Brain pericyte (primary cell): ENCODE measurements at places on chromosomes 11 and 22.
A peak's percentile ranks its signal among the peaks of the same experiment; 100 is the strongest.

GRCh38 chr11:66600631-66601233 lies 7.7 kb downstream of the CCS start:
- DNase-seq = peak; percentile 68

DNA sequence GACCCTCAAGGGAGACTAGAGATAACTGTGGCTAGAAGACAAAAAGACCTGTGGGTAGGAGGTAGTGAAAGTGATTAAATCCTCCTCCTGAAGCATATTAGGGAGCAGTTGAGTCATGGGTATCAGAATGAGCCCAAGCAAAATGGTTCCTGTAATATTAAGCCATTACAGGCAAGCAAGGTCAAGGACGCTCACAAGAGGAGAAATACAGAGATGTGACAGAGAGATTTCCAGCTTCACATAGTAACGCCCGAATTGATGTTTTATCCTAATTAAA lies 77.7 kb downstream of the FAM76B start:
- no peak for DNase-seq

GRCh38 chr11:68551223-68551622 lies 90.7 kb downstream of the PPP6R3 start:
- DNase-seq = no peak

DNA sequence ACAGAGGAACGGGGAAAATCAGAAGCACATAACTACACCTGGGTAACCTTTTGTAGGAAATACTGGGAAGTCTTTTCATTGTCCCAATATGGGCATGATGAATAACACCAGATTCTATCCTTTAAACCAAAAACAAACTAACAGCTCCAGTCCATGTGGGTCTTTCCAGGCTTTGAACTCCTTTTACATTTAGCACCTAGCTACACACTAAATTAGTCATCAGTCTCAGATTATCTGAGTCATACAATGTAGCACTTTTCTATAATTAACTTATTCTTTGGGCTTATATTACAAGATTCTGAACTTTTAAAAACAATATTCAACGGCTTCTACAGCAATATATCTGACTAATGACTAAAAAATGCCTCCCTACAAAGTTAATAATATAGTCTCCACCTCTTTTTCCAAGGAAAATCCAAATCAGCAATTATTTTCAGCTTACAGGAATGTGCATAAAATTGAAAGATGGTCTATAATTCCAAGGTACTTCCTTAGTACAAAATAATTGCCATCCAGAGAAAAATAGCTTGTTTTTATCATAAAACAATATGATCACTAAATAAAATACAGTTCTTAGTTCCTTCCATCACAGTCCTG lies 26.3 kb downstream of the STK33 start:
- DNase-seq = no peak

- no peak for DNase-seq
Observed at GRCh38 chr11:33889821-33890378, 2.0 kb downstream of the LMO2 start.

- no peak for DNase-seq
Observed at GRCh38 chr22:21797444-21798221, 62.0 kb upstream of the YPEL1 start.

- no peak for DNase-seq
Observed at GRCh38 chr11:21514316-21514715, 678.6 kb upstream of the ANO5 start.

DNA sequence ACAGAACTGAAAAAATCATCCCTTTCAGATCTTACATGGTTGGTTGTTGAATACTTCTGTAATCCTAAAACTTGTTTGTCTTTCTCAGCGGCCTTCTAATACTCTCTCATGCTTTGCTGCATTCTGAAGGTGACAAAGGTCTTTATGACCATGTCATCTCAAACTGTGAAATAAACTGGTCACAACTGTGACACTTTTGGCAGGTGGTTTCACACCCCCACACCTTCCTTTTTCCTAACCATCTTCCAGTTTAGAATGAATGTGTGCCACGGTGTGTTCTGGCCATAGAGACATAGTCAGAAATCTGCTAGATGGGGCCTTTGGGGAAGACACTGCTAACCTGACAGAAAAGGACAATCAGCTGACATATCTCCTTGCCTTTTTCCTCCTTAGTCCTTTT lies 14.7 kb upstream of the RFPL3 start:
- DNase-seq = no peak

DNA sequence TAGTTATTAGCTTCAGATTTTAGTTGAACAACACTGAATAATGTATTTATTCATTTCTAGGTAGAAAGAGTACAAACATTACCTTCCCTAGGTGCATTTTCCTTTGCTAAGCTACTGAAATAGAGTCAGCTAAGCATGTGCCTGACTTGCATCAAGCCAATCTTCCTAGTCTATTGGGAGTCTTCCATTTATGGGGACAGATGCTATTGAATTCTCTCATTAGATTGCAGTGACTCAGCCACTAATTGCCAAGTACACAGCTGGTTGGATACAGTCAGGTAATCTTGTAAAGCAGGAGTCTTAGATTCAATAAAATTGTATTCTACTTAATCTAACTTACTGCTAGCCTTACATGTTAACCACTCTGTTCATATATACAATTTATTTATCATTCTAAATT lies 55.2 kb upstream of the RPS13 start:
- no peak for DNase-seq

- DNase-seq = no peak
Observed at GRCh38 chr11:113730887-113731726, 25.0 kb upstream of the TMPRSS5 start.

DNA sequence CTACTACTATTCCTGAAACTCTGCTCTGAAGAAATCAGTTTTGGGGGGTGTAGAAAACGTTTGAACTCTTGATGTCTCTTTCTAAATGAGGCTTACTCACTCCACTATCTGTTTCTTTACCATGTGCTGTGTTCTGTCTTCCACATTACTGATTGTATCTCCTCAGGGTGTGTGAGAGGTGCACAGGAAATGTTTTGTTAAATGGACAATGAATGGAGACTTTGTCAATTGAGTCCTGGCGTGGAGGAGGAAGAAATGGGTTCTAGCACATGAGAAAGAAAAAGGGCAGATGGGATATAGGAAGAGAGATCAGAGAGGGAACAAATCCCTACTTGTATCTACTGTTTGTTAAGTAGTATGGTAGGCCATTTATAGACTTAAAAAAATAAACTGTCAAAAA lies 577.1 kb upstream of the CCDC90B start:
- DNase-seq = no peak

- DNase-seq = no peak
Observed at GRCh38 chr11:45133878-45134277, 12.6 kb upstream of the PRDM11 start.

GRCh38 chr11:67604815-67605214 lies 1.9 kb upstream of the NDUFV1 start:
- no peak for DNase-seq

DNA sequence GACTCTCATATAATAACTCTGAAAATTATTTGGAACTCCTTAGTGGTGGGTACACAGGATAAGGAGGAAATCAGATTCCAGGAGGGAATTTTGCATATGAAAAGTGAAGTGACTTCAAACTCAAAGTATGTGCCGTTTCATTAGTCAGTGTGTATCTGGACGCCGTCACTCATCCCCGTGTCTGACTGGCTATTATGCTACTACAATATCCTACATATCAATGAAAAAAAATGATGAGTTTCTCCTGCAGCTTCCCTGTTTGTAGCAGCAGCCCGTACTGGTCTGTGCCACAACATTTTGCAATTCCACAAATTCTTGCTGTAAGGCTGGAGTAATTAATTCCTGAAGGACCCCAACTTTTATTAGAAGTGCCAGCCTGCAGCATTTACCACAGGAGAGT lies 16.5 kb downstream of the WT1 start:
- no peak for DNase-seq

DNA sequence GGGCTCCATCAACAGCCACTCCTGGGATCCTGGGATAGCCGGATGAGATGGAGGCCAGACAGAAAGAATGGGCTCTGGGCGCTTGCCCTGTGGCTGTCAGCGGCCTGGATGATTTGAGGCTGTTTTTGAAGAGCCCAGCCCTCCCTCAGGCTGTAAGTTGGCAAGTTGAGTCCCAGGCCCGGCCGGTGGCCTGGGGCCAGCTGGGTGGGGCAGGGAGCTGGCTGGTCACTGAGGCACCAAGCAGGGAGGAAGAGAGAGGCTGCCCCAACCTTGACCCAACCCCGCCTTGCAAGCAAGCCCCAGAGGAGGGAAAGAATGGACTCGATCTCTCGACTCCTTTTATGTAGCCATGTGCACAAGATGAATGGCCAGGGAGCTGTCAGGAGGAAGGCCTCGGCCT lies 34.9 kb downstream of the RIBC2 start:
- DNase-seq = no peak

- DNase-seq = no peak
Observed at GRCh38 chr11:2132246-2132645, 6.9 kb downstream of the IGF2 start.

GRCh38 chr11:122202951-122203456 lies 87.0 kb upstream of the BLID start:
- DNase-seq = no peak

- no peak for DNase-seq
Observed at GRCh38 chr11:72730243-72730642, 22.0 kb downstream of the ARAP1 start.

DNA sequence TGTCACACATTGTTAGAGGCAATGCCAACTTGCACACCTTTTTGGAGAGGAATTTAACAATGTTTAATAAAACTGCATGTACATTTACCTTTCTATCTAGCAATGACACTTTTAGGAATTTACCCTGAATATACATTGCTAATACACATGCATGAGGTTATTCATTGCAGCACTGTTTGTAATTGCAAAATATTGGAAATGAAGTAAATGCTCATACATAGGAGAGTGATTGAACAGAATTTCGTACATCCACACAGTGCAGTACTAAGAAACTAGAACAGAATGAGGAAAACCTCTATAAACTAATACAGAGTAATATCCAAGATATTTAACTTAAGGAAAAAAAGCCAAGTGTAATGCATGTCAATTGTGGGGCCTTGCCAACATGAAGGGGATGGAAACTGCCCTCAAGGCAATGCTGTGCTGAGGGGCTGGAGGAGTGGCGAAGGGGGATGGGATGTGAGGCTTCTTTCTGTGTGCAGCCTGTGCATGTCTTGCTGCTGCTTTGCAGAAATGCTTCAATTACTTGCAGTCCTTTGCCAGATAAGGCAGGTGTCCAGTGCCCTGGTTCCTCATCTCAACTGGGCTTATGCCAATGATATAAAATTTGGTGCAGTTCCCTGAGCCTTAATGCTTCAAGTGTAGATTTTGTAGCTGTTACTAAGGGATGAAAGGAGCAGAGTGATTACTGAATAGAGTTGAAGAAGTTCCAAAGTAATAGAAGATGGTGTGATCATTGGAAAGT lies 96.1 kb downstream of the GRIA4 start:
- DNase-seq = no peak

DNA sequence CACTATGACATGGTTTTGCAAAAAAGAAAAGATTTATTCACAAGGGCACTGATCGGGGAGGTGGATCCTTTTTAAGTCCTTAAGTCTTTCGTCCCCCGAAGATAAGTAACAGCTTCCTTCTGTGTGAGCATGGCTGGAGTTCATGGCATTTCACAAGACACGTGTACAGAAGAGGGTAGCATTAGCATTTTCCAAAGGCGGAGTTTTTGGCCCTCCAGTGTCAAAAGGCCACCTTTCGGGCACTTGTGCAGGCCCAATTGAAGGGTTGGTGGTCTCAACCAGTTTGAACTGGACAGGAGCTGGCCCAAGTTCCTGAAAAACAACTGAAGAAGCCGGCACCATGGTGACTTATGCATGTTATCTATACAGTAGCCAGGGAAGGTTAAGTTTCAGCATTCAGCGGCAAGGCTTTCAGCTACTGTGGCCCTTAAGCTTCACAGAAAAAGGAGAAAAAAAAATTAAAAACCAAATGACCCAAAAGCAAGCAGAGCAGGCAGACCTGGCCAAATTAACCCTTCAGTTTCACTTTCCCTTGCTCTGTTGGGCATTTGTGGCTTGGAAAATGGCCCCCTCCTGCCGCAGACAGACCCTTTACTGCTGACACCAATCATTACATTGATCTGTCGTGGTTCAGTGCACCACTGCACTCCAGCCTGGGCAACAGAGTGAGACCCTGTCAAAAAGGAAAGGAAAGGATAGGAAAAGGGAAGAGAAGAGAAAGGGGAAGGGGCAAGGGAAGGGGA lies 18.7 kb downstream of the ZNF74 start:
- no peak for DNase-seq

- DNase-seq = no peak
Observed at GRCh38 chr11:127640561-127641451, 640.2 kb upstream of the KIRREL3 start.

DNA sequence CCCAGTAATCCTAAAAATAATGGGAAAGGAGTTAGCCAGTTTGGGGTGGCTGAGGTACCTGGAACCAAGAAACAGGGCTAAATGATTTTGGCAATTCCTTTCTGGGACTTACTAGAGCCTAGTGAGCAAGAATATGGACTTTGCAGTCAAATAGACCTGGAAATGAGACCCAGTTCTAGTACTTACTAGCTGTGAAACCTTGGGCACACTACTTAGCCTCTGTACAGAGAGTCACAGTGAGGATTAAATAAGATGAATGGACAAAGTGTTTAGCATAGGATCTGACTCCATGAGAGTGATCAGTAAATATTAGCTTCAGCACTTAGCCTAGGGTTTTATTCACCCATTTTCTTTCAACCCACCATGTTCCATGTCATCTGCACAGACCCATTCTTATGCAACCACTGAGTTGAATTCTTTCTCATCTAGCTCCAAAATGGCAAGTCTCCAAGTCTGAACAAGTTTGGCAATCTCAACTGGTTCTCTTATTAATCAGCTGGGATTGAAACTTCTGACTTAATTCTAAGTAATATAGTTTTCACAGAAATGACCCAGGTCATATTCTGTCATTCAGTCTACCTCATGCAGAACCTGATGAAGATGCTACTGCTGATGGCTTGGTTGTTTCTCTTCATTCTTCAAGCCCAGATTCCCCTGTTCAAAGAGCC lies 15.0 kb upstream of the SORL1 start:
- no peak for DNase-seq

GRCh38 chr11:72885749-72886609 lies 71.8 kb downstream of the ATG16L2 start:
- DNase-seq = no peak
